ENCODE measurements at places on chromosomes 12 and 14. TPM values are rescaled to one million over a fixed set of nuclear protein-coding genes. Genes with fewer than 3 reads are reported as not detected.

- no peak for DNase-seq
Observed at GRCh38 chr12:91974541-91975085, 171.0 kb downstream of the BTG1 start.

DNA sequence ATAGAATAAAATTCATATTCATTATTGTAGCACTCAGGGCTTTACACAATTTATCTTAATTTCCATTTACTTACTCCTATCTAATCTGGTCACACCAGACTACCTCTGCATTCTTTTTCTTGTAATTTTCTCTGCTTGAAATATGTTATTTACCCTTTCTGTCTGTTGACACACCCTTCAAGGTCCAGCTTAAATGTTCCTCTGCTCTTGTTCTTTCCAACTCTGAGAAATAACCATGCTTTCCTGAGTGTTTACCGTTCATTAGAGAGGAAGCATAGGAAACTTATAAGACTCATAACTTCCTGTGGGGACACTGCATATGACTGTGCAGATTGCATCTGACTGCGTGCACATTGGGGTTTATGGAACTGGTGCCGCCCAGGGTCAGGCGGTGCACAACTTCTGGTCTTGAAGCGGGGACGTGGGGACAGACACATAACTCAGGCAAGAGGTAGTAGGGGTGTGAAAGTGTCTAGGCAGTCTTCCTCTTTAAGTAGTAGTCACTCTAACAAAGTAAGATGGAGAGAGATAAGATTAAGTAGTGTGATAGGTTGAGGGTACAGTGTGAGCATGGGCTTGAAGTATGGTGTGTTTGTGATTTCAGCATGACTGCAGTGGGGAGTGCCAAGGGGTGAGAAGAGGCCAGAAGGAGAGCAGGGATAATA is 42.6 kb upstream of the FOXJ2 start:
- no peak for DNase-seq

- DNase-seq, result no peak
Observed at GRCh38 chr12:31732926-31733548, 4.2 kb upstream of the AMN1 start.

GRCh38 chr12:105443802-105444652 is 113.5 kb downstream of the C12orf75 start:
- no peak for DNase-seq

FICD gene
- 7.3 TPM for total RNA-seq

MYH6 gene
- total RNA-seq, result not detected

Data from upper lobe of left lung (tissue), 6 donors.